NCI-H1694 treated with DMSO at 0.1 percent for 48 hours (cell line): ENCODE measurements at places on chromosomes 16 and 17.

DNA sequence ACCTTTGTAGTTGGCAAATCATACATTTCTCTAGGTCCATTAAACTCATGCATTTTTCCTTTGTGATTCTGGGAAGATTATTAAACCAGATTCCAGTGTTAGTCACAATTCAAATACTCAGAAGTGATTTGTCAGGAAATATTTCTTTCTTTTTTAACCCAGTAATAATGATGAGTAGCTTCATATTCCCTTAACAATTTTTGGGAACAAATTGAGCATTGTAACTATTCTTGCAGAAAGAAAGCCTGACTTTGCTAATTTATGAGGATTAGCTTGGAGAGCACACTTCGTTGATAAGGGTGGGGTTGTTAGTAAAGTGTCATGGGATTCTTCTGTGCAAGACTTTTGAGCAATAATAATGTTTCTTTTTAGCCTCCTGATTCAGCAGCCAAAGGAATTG lies 18.7 kb upstream of the KRT24 start:
- no peak for DNase-seq

- no peak for DNase-seq
Measured at GRCh38 chr17:75995385-75995925, 5.2 kb upstream of the CDK3 start.

- no peak for DNase-seq
Measured at GRCh38 chr16:89313583-89313982, 96.1 kb downstream of the ZNF778 start.

DNA sequence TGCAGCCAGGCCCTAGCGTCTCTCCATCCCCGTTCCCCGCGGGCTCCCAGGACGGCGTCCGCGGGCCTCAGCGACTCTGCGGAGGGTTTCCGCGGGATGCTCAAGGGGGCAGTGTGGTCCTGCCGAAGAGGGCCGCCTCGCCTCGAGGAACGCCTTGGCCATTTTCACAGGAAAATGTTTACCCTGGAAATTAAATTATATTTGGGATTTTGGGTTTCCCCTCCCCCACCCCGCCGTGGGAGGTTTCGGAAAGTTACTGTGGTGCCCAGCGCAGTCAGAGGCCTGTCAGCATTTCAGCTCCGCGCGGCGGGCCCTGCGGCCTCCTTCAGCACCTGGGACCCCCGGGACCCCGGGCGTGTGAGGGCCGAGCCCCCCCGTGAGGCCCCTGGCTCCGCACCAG lies 94.5 kb downstream of the PCTP start:
- no peak for DNase-seq

- no peak for DNase-seq
Measured at GRCh38 chr16:87149051-87149450, 168.1 kb downstream of the C16orf95 start.

DNA sequence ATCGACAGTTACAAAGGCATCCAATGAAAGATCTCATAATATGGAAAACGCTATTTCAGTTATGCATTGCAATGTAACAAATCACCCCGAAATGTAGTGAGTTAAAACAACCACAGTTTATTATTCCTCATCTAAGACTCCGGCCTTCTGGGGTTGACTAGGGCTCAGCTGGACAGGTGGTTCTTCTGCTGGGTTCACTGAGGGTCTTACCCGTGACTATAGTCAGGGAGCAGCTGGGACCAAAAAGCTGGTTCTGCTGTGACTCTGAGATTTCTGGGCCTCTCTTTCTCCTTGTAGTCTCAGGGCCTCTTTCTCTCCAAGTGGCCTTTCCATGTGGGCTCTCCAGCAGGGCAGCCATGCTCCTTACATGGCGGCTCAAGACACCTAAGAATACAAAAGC lies 196.0 kb downstream of the IRX3 start:
- no peak for DNase-seq
